ENCODE measurements at places on chromosomes 7 and 10. TPM values are rescaled to one million over a fixed set of nuclear protein-coding genes. Genes with fewer than 3 reads are reported as not detected.

Gene CCDC146
- total RNA-seq = 5.7 TPM

Gene IGFBP1
- total RNA-seq = not detected

Gene RBP3
- not detected for total RNA-seq

Gene GPR158
- not detected for total RNA-seq

Gene ATRNL1
- 4.1 TPM for total RNA-seq
